ENCODE measurements at places on chromosomes 3 and 15.

GRCh38 chr15:85002517-85002916, 20.9 kb downstream of the PDE8A start:
- DNase-seq: no peak

DNA sequence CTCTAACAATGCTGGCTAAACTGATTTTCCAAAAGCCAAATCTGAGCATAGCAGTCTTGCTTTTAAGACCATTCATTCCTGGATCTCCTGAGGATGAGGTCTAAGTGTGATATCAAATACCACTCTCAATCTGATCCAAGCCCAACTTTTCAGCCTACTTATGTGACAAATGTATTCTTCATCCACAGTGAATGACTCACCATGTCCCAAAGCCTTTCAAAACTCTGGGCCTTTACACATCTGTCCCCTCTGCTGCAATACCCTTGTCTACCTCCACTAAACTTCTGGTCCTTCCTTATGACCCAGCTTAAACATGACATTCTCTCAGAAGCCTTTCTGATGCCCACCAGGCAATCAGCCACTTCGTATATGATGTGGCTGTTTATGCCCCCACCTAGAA, 4.6 kb downstream of the ANAPC13 start:
- DNase-seq: no peak

DNA sequence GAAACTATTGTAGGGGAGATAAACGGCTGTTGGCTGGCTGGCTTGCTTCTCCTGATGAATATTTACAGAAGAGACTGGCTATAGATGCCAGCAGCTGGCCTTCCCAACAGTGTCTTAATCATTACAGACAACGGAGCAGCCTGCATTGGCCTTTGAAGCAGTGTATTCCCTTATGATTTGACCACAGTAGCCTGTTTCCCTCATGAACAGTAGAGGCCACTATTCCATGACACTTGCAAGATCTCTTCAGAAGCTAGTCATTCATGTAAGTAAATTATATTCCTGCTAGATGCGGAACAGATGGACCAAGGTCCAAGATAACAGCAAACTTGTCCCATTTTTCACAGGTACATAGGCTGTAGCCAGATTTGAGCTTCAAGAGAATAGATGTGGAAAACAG, 47.3 kb downstream of the TMCO5A start:
- no peak for DNase-seq

- DNase-seq: no peak
Observed at GRCh38 chr3:33803894-33804526, 5.6 kb downstream of the PDCD6IP start.

DNA sequence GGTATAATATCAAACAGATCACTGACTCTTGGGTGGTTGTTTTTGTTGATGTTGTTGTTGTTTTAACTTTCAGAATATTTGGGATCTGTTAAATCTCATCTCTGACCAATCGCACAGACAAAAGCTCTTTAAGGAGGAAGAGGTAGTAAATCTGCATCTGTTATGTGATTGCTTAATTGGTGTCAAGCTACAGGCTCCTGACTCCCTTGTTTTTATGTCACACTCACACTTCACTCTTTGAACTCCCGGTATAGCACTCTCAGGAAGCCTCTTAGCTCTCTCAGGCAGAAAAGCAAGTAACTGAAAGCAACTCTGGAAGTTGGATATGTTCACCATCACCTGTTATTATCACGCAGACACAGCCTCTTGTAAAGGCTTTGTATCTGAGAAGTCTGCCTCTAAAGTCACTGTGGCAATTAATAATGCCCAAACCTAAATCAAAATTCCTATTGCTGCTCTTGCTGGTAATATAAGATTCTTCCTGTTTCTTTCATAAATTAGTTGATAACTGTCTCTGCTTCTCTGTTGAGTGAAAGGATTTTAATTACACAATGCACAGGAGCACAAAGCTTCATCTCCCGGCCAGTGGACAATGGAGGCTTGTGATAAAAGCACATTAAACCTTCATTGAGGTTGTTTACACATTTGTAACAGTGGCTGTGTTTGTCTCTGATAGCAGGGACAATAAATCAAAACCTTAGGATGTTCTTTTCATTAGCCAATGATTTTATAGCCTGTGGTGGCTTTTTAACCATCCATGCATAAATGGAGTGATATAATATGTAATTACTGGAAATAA, 576.7 kb downstream of the MFSD1 start:
- DNase-seq: no peak

GRCh38 chr15:48573780-48574179, 71.7 kb downstream of the FBN1 start:
- no peak for DNase-seq

GRCh38 chr15:64133623-64134344, 17.7 kb upstream of the SNX22 start:
- no peak for DNase-seq

DNA sequence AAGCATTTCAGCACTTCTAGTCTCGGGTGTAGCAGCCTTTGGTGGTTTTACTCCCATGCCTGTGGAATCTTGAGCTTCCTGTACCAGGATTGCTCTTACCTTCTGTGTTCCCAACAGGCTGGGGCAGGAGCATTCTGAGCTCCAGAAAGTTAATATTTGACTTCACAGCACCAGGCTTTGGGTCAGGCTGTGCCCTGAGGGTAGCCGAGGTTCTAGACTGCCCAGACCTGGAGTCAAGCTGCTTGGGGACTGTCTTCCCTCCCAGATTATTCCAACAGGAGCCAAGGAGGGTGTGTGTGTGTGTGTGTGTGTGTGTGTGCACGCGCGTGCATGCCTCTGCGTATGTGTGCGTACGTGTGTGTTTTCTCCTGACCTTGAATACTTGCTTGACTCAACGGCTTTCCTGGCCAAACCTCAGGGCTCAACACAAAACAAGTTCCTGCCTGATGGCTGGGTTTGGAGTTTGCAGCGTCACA, 94.8 kb downstream of the FLNB start:
- DNase-seq: no peak

GRCh38 chr3:90011131-90011530, 903.7 kb downstream of the EPHA3 start:
- no peak for DNase-seq

GRCh38 chr3:1056744-1057143, 36.1 kb upstream of the CNTN6 start:
- no peak for DNase-seq

DNA sequence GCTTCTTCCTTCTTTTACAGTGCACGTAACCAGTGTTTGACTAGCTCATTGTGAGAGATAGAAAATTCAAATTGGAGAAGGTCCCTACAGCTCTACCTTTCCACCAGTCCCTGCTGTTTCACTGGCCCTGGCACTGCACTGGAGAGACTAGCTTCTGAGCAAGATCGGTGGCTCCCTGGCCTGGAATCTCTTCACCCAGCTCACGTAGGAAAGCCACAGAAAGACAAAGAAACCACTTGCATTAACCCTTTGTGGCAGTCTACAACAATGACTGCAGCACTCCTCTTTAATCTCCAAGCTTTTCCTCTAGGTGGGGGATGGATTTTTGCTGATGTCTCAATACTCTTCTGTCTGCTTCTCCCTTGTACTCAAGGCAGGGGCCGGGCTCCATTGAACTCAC, 155.9 kb downstream of the PEX5L start:
- DNase-seq: no peak

DNA sequence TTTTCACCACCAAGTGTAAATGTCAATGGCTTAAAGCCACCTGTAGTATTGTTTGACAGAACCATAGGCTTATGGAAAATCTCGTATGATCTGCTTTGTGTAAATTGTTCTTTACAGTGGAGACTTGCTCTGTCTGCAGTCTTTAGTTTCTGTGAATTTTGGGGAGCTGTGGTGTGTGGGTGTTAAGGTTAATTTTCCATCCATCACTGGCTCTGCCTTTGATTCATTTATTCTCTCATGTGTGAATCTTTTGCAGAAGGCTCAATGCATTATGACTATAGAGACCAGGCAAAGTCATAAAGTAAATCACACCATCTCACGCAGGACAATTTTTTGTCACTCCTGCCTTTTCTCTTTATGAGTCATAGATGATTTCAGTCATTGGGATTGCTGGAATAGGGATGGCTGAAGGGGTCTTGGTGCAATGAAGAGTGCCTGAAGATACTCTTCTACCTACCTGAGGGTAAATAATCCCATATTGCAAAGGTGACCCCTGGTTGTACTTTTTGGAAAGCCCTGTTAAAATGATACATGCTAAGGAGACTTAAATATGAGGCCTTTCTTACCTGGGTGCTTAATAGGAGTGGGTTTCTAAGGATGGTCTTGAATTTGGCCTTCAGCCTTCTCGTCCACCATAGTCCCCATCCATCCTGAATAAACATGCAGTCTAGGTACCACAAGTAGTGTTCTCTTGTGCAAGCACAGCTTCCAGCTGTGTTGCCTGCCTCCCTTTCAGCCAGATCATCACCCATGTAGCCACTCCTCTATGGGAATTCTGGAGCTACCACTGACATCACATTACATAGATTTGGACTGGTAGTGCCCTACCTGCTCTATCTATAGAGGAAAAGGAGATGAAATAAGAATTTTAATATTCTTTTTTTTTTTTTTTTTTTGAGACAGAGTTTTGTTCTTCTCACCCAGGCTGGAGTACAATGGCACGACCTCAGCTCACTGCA, 14.3 kb downstream of the TGFBR2 start:
- no peak for DNase-seq

DNA sequence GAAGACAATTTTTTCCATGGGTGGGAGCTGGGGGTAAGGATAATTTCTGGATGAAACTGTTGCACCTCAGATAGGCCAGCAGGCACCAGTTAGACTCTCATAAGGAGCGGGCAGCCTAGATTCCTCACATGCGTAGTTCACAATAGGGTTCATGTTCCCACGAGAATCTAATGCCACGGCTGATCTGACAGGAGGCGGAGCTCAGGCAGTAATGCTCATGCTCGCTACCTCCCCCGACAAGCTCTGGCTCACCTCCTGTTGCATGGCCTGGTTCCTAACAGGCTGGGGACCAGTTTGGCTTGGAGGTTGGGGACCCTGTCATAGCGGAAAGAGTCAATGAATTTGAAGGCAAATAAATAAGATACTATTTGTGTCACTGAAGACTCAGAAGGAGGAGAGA, 105.5 kb downstream of the PLD1 start:
- no peak for DNase-seq

- DNase-seq: no peak
Observed at GRCh38 chr3:105957722-105958121, 88.9 kb upstream of the CBLB start.

- DNase-seq: no peak
Observed at GRCh38 chr3:143483214-143483613, 363.6 kb downstream of the CHST2 start.

- no peak for DNase-seq
Observed at GRCh38 chr3:196397941-196398340, 34.3 kb downstream of the UBXN7 start.

GRCh38 chr15:76377217-76377616, 40.6 kb downstream of the ISL2 start:
- DNase-seq: no peak

DNA sequence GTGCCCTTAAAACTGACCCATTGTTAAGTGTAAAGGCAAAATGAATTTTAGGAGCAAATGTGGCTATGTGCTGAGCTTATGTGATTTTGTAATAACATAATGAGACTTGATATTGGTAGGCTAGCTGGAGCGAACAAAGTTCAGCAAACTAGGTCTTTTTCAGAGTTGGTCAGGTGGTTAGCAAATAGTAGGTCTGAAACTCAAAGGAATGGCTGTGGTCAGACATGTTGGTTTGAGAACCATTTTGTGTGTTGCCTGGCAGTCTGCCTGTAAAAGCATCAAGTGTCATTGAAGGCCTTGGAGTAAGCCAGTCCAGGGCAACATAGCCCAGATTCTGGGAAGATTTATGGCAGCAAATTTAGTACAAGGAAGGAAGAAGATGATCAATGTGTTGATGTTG, 16.4 kb downstream of the FBXO22 start:
- DNase-seq: no peak

- no peak for DNase-seq
Observed at GRCh38 chr15:90691982-90692773, 25.0 kb upstream of the BLM start.

DNA sequence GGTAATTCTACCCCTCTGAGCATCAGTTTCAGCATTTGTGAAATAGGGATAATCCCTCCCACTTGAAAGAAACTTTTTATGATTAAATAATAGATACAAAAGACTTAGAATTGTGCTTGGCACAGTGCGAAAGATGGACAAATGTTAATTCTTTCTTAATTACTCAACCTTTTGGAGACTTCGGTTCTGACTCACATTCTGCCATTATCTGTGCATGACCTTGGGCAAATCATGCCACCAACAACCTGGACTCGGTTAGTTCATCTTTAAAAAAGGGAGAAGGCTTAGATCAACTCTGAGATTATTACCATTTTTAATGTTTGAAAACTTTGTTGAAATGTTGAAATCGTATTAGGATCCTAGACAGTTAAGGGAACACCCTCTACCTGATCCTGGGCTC, 40.6 kb upstream of the POLR2M start:
- no peak for DNase-seq

- DNase-seq: no peak
Observed at GRCh38 chr15:71571641-71572040, 238.7 kb upstream of the NR2E3 start.

DNA sequence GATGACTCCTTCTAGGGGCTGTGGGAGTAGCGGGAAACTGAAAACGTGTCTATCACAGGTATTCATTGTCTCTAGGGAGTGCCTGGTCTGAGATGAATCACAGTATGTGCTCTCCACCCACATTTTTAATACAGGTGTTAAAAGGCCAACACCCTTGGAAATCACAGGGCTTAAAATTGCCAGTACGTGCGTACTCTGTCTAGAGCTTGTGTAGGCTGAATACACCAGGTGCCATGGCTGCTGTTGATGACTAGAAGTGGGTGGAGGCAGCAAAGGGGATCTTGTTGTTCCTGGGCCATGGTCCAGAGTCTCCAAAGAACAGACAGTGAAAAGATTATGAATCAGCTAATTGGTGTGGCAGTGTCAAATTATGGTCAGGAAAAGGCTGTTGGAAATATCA, 35.1 kb upstream of the P3H2 start:
- no peak for DNase-seq

GRCh38 chr3:177833332-177833731, 636.0 kb upstream of the TBL1XR1 start:
- DNase-seq: no peak

- no peak for DNase-seq
Observed at GRCh38 chr15:101152914-101153313, 98.9 kb downstream of the CHSY1 start.

- DNase-seq: no peak
Observed at GRCh38 chr3:197378985-197379718, 80.7 kb upstream of the DLG1 start.

GRCh38 chr15:91921188-91921842, 67.8 kb downstream of the SLCO3A1 start:
- no peak for DNase-seq

GRCh38 chr15:77775837-77776236, 143.1 kb upstream of the LINGO1 start:
- DNase-seq: no peak

- no peak for DNase-seq
Observed at GRCh38 chr15:57516327-57517029, 75.2 kb upstream of the MYZAP start.

- no peak for DNase-seq
Observed at GRCh38 chr3:54071601-54072000, 50.8 kb upstream of the CACNA2D3 start.

- DNase-seq: no peak
Observed at GRCh38 chr3:191848818-191849217, 387.9 kb downstream of the PYDC2 start.

All from stimulated activated CD4-positive, alpha-beta T cell treated with anti-CD3 and anti-CD28 coated beads, TNF-alpha, amount 100 ng/mL, for 24 hours (primary cell).